Suppressor macrophage treated with lipopolysaccharide for 4 hours (primary cell): ENCODE measurements at places on chromosomes 6 and 20.

DNA sequence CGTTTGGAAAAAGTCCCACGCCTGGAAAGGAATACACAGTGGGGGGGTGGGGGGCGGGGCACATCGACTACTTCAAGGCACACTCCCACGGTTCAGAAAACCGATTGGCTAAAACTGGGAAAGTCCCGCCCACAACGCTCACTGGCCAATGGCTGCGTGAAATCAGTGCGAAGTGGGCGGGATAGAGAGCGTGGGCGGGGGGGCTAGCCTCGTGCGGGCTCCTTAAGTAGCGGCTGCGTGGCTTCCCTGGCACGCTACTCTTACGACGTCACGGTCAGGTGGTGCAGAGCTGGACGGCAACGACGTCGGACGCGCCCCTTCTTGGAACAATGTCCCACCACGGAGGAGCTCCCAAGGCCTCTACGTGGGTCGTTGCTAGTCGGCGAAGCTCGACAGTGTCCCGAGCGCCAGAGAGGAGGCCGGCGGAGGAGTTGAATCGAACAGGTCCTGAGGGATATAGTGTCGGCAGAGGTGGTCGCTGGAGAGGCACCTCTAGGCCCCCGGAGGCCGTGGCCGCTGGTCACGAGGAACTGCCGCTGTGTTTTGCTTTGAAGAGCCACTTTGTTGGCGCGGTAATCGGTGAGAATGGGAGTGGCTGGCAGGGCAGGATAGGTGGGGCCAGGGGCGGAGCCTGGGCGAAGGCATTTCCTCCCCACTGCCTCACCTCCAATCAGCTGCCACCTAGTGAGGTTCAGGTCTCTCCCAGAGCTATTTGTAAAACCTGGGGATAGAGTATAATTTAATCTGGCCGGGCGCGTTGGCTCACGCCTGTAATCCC is at the start of gene DDX43:
DDX43 (plus strand) TSS at position 252 of the 778 bp plus-strand sequence; CDS start at position 330, 78 bp downstream.
- peak; percentile 36 for DNase-seq

GRCh38 chr6:111579816-111580215 is 25.9 kb downstream of the TRAF3IP2 start:
- no peak for DNase-seq

DNA sequence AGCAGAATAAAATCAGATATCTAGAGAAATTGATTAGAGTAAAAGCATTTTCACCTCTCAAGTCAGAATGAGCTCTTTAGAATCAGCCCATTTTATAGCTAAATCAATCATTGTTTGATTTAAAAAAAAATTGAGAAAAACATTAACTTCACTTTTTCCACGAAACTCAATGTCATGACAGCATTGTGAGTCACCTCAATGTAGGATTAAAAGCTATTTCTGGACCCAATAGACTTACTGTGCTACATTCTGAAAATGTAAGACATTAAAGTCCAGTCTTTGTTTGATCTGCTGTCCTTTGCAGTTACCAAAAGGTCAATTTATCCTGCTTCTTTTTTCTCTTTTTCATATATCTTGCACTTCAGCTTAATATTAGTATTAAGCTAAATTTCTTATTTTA is 519.4 kb upstream of the ZNF337 start:
- no peak for DNase-seq

DNA sequence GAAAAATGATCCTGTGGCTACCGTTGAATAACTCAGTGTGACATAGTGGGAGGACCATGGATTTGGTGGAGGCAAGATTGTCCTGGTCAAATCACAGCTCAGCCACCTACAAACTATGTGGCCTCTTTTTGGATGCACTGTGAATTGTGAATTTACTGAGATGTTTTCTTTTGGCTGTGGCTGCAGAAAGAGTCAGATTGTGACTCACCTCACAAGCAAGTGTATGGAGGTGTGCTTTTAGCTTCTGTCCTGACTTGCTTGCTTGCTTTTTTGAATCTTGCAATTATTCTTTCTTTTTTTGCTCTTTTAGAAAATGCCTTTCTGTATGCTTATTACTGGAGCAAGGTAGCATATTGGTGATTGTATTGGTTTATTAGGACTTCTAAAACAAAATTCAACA is 122.9 kb upstream of the FOXO3 start:
- no peak for DNase-seq

- DNase-seq, result no peak
Observed at GRCh38 chr6:99333068-99333467, 16.4 kb downstream of the FAXC start.

DNA sequence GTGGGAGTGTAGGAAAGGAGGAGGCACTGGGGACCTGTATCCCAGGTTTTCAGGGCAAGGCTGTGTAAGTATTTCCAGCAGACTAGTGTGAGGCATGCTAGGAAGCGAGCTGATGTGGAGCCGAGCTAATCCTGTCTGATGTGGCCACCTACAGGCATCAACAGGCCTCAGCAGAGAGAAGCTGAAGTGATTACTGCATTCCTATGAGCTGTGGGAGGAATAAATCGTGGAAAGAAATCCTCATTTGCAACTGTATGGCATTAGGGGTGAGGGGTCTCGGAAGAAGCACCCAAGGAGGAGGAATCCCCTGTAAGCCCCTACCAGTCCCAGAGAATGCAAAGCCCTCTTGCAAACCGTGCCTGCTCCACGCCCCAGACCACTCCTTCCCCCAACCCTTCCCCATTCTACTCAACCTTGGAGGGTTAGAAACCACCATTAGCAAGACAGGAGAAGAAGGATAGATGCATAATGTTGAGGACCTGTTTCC is 41.6 kb downstream of the C6orf15 start:
- DNase-seq, result peak; percentile 19

DNA sequence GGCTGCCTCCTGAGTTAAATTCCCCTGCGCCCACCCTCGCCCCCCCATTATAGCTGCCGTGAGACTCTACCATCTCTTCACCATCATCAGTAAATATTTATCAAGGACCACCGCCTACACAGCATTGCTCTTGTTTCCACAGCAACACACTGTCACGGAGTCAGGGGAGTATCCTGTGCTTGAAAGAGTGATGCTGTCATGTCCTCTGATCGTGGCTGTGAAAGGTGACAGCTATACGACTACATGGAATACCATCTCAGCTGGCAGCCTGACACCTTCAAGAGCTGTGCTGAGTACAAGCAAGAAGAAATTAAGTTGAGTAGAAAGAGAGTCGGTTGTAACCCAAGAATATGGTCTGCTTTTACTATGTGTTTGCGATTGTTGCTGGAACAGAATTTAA is 3.4 kb downstream of the PTPRT start:
- DNase-seq, result no peak

DNA sequence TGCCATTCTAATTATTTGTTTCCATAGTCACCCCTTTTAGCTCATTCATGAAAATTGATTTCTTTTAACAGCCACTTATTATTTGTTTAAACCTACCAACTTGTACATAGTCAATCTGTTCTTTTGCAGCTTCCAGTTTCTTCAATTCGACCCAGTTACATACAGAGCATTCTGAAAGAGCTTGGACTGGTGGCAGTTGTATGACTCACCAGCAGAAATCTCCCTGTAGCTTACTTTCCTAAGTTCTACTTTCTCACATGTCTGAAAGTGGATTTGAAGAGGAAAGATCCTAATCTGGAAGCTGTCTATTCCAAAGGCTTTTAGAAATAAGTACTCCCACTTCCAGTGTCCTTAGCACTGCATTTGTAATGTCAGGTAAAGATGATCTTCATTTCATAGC is 447.9 kb downstream of the HTR1B start:
- DNase-seq, result no peak

DNA sequence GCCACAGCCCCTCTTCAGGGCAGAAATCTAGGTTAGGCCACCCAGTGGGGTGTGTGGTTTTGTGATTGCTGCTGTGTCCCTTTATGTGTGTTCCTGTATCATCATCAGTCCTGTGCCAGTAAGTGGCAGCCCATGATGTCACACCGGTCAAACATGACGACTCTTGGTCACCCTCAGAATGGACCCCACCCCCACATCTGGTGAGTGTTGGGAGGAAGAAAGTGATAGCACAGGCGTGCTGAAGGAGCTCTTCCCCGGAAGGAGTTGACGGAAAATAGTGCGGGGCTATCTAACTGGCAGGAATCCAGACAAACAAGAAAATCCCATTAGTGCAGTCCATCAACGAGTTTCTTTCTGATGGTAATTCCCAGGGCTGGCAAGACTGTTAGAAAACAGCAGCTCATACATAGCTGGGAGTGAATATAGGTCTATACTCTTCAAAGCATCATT is 33.4 kb upstream of the IL17A start:
- DNase-seq, result no peak

- no peak for DNase-seq
Observed at GRCh38 chr6:5636210-5637030, 370.3 kb downstream of the NRN1 start.

DNA sequence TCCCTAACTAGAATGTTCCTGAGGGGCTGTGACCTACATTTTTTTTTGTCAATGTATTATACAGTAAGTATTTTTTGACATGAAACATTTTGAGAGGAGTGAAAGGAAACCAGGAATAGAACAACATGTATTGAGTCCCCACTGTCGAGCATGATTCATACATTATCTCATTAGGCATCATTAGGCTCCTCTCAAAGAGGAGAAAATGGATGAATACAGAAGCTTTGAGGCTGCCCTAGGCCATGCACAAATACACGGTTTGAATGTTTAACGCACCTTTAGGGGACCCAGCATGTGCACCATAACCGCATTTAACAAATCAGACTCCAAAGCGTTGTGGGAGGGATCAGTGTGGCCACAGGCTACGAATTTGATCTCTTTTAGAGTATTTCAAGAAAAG is 87.8 kb downstream of the TBXT start:
- no peak for DNase-seq

DNA sequence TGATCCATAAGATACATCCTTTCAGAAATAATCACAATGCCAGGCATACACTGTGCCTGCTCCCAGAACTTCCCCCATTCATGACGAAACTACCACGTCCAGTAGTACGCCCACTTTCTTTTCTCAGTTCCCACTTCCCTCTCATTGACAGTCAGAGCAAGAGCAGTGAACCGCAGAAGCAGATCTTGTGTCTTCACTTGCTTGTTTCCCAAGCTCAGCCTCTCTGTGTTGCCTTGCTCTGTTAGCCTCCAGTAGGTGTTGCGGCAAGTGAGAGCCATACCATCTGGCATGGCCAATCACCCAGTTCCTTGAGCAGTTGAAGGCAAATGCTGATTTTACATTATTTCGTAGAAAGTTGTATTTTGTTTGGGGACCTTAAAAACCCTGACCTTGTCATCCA is 11.7 kb downstream of the UST start:
- peak; percentile 96 for DNase-seq

- DNase-seq, result no peak
Observed at GRCh38 chr6:43428874-43429273, 1.5 kb downstream of the ABCC10 start.

- DNase-seq, result no peak
Observed at GRCh38 chr6:162251257-162251656, 476.3 kb downstream of the PRKN start.

GRCh38 chr6:18035330-18035854 is 48.0 kb upstream of the KIF13A start:
- no peak for DNase-seq

GRCh38 chr6:12957321-12958051 is 240.9 kb downstream of the PHACTR1 start:
- DNase-seq, result peak; percentile 70

GRCh38 chr6:100460650-100461204 is 4.0 kb downstream of the SIM1 start:
- no peak for DNase-seq

- no peak for DNase-seq
Observed at GRCh38 chr6:25898289-25898977, 24.4 kb upstream of the SLC17A3 start.

DNA sequence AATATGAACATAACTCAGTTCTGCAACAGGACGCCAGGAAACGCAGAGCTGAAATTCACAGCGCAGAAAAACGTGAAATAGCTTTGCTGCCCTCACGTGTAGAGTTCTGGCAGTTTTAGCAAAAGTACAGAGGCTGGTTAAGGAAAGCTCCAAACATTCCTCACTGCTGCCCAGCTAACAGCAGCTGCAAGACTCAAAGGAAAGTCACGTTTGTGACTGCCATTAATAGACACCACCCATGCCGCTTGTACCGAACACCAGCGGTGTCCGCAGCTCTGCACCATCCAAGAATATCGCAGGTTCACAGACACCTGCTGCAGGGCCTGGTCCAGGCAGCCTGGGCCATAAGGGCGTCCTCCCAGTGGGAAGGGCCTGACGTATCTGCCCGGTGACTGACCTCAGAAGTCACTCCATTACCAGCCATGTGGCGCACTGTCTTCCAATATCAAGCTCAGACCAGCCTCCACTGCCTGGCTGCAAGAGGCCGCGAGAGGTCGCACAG is 61.4 kb downstream of the WDR27 start:
- DNase-seq, result no peak

DNA sequence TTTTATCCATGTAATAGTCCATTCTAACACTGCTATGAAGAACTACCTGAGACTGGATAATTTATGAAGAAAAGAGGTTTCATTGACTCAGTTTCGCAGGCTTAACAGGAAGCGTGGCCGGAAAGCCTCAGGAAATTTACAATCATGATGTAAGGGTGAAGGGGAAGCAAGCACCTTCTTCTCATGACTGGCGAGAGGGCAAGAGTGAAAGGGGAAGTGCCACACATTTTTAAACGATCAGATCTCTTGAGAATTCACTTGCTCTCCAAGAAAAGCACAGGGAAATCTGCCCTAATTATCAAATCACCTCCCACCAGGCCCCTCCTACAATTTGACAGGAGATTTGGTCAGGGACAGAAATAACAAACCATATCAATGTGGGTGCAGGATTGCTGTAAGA is 859.7 kb downstream of the EPHA7 start:
- DNase-seq, result peak; percentile 6

GRCh38 chr6:29956518-29956917 is 14.2 kb downstream of the HLA-A start:
- no peak for DNase-seq

DNA sequence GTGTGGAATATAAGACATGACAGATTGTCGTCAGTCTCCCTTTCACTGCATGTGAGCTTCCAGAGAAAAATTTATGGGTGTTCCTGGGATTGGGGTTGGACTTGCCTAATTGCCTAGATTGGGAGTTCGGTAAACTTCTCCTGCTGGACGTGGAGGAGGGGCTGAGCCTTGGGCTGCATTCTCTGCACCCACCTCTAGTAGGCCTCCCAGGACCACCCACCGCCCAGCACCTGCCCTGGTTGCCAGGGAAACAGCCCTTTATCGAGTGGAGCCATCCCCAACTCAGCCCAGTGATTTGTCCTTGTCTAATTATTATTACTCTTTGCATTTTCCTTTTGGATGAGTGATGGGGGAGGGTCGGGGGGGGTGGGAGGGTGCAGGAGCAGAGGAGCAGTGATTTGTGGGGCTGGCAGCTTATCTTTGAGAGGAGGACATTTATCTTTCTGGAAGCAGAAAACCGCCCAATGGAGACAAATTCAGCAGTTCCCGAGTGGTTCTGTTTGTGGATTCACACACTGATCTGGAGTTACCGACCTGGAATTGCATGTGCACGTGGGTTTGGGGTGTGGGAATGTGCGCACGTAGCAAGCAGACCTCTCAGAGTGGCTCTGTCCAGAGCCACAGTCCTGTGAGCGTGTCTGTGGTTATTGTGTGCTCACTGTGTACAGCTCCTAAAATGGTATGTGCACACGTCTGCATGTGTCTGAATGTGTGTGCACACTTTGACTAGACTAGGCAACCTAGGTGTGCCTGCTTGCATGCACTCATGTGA is 104.5 kb downstream of the DHX35 start:
- DNase-seq, result no peak
